ENCODE measurements at places on chromosomes 1 and 21. TPM values are rescaled to one million over a fixed set of nuclear protein-coding genes. Genes with fewer than 3 reads are reported as not detected.

OLIG2 gene
- total RNA-seq, result not detected

LRRC7 gene
- not detected for total RNA-seq

KPRP gene
- total RNA-seq, result not detected

EVA1C gene
- 5.0 TPM for total RNA-seq

GJA8 gene
- not detected for total RNA-seq

NUP210L gene
- 0.05 TPM for total RNA-seq

Measured in activated CD4-positive, alpha-beta memory T cell treated with anti-CD3 and anti-CD28 coated beads, Interleukin-2, amount 10 ng/mL, durations not matched to agents 7 days and 5 days (primary cell).